ENCODE measurements at places on chromosomes 13 and 19.

DNA sequence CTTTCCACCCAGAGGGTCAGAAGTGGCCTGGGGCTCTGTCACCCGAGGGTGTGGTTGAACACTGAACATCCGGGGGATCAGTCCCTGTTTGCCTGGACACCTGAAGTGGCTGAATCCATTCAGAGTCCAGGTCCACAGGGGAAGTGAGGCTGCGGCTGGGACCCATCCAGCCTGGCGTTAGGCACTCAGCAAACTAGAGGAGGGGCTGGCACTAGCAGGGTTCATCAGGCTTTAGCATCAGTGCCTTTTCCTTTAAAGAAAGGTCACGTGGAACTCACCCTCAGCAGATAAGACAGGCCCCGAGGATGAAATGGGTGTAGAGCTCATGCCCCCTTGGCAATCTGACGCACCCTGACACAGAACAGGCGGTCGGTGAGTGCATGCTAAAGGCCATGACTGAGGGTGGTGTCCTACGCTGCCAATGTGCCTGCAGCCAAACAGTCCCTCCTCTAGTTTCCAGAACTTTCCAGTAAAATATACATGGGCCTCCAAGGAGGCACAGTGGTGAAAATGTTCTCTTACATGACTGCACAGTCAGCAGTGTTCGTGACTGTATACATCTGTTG is 72.4 kb upstream of the ARHGEF7 start:
- no peak for DNase-seq

- no peak for DNase-seq
These were observed 171.5 kb downstream of the OLFM4 start for GRCh38 chr13:53200075-53200474.

- DNase-seq = no peak
These were observed 24.7 kb downstream of the CILP2 start for GRCh38 chr19:19562665-19563347.

- DNase-seq = no peak
These were observed at the start of gene KHSRP for GRCh38 chr19:6424195-6424938. KHSRP (minus strand) TSS chr19:6424811; CDS start chr19:6424701, 110 bp downstream.

DNA sequence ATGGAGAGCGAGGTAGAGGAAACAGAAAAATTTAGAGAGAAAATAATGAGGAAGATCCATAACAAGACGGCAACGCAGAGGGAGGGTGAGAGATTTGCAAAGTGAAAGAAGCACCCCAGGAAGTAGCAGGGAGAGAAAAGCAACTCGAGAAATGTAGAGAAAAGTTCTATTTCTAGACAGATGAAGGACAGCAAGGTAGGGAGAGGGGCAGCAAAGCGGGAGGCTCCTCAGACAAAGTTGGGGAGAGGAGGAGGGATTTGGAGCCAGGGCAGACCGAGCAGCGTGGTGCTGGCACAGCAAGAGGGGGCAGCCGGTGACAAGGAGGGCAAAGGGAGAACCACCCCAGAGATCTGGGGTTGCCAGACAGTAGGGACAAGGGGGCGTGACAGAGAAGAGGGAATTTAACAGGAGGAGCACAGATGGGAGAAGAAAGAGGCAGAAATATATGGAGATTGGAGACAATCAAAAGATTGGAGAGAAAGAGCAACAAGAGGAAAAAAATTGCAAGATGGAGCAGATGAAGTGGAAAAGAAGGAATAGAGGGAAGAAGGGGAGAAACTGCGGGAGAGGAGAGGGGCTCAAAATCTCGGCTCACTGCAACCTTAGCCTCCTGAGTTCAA is 989 bp downstream of the ZNF766 start:
- DNase-seq = no peak

DNA sequence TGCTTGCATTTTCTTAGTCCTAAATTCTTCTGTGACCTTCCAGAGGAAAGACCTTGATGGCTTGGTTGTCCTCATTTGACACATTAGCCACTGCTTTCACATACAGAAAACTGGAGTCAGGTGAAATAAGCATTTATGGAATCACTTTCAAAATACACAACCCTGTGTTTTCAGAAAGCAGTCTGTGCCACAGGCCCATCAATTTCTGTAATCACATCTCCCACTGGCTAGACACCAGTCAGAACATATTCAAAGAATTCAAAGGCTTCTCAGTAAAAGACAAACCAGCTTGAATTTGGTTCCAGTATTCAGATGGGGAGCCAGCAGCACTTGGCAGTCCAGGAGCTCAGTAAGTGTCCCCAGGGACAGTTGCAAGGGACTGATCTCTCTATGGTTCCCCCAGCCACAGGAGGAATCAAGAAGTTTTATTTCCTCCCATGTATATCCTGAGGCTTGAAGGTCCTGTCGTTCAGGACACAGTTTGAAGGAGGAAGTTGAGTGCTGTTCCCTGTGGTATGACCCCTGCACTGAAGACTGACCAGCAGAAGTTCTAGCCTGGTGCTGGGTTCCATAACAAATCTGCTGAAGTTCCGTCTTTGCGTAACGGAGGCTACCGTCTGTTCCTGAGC is 214.3 kb downstream of the FOXO1 start:
- DNase-seq = no peak

GRCh38 chr19:35872180-35872579 is 3.8 kb downstream of the APLP1 start:
- DNase-seq = no peak

DNA sequence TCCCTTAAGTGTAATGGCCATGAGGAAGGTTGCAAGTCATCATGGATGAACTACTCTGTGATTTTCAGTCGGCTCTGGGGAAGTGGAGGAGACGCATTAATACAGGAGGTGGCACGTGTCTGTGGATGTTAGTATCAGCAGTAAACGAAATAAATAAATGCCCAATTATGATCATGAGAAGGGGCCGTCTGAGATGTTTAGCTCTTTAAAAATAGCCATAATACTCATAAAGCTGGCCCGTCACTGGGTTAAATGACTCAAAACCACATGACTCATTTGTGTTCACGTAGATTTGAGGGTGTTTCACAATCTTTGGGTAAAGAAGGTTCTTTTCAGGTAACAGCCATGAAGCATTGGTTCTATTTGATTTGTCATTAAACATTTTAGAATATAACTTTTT is 620.6 kb downstream of the GPC6 start:
- DNase-seq = no peak

GRCh38 chr13:27960362-27961226 is 8.5 kb downstream of the CDX2 start:
- DNase-seq = no peak

DNA sequence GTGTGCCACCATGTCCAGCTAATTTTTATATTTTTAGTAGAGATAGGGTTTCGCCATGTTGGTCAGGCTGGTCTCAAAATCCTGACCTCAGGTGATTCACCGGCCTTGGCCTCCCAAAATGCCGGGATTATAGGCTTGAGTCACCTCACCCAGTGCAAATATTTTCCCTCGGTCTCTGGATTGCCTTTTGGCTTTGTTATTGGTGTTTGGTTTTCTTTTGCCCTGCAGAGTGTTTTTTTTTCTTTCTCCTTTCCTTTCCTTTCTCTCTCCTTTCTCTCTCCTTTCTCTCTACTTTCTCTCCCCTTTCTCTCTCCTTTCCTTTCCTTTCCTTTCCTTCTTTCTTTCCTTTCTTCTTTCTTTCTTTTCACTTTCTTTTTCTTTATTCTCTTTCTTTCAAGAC is 33.2 kb downstream of the KDM4B start:
- no peak for DNase-seq

DNA sequence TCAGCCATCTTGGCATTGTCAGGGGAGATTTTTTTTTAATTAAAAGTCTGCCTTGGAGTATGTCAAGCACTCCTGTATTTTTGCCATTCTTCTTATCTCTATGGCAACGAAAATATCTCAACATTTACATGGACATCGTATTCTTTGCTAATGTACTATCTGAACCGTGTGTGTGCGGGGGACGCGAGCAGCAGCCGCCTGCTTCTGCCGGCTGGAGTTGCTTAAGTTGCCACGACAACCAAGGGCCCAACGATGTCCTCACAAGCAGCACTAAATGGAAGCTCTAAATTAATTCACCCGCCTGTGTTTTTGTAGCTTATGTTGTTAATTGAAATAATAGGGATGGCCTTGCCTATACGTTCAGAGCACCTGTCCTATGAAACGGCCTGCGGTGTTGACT is 309.5 kb downstream of the TEX29 start:
- no peak for DNase-seq

GRCh38 chr19:2983351-2984214 is 6.2 kb downstream of the TLE6 start:
- DNase-seq = no peak

DNA sequence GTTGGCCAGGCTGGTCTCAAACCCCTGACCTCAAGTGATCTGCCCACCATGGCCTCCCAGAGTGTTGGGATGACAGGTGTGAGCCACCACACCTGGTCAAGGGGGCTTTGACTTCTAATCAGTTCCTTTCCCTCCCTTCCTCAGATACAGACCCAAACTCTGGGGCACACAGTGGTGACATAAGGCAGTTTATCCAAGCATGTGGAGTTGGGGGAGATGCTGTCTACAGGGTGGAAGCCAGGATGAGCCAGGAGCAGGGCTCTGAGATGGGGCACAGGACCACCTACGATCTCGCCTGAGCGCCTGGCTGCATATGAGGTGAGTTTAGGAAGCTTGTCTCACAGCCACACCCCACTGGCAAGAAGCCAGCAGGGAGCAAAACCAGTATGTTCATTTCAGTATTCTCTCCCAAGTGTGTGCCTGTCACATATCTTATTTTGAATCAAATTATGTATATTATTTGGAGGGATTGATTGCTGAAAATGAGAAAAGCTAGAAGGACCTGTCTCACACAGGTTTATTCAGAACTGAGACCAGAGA is 67.7 kb downstream of the KCTD15 start:
- DNase-seq = no peak

- no peak for DNase-seq
These were observed 124.3 kb upstream of the GJB6 start for GRCh38 chr13:20356444-20356843.

GRCh38 chr19:2242092-2242537 is 5.5 kb downstream of the SF3A2 start:
- no peak for DNase-seq

GRCh38 chr13:39312596-39312995 is 274.3 kb downstream of the NHLRC3 start:
- DNase-seq = no peak

- no peak for DNase-seq
These were observed 1704.7 kb downstream of the SLITRK5 start for GRCh38 chr13:89375839-89376238.

DNA sequence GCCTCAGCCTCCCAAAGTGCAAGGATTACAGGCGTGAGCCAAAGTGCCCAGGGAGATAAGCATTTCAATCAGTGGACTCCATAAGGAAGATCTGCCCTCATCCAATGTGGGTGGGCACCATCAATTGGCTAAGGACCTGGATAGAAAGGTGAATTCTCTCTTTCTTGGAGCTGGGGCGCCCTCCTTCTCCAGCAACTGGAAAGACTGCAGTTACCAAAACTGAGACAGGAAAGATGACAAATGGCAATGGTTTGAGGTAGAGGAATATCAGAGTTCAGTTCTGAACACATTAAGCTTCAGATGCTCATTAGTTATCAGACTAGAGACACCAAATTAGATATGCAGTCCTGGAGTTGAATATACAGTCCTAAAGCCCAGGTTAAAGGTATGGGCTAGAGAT is 10.5 kb upstream of the ELF1 start:
- DNase-seq = no peak

DNA sequence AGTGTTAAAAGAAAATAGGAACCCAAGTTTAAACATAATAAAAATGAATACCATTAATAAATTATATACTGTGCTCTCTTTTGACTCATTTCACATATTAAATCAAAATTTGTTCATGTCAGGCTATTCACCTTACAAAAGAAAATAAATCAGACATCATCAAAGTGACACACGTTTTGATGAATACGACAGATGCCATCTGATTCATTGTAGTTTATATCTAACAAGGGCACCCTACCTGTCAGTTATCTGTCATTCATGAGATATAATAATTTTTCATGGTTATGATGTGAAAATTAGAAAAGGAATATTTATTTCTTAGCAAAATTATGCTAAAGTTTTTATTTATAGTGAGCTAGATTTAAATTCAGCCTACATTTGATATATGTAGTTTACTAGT is 188.1 kb upstream of the PCDH17 start:
- DNase-seq = no peak

DNA sequence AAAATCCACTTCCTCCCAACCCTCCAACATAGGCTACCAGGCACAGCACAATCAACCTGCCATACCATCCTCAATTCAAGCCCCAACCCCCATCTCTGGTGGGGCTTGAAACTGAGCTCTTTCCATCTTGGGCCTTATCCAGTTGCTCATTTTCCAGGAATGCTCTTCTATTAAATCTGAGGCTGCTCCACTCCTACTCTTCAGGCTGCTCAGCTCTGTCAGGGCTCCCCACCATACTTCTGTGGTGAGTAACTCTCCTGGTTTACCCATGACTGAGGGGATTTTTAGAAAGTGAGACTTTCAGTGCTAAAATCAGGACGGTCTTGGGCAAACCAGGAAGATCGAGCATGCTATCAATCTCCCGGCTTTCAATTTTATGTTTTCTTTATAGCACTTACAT is 512.8 kb downstream of the LMO7 start:
- DNase-seq = no peak

DNA sequence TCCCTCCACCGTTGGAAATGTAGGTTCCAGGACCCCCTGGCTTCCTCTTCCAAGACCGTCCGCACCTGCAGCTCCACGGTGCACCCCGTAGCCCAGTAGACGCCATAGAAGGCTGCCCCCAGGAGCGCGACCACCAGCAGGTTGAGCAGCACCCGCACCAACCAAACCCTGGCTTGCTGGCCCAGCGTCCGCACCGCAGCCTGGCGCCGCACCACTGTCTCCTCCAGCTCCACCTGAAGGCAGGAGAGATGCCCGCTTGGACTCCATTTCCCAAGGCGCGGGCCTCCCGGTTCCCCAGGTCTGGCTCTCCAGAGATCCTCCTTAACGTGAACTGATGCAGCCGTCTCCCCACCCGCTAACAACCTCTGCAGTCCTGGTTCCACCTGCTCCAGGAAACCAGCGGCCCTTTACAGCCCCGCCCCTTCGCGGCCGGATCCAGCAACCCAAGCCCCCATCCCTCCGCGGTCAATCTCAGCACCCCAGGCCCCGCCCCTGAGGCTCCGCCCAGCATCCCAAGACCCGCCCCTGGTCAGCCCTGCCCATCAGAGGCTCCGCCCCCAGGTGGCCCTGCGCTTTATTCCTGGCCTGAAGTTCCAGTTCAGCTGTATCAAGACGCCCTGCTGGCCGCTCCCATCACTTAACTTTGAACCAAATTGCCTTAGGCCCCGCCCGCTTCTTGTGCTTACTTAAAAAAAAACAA is 5.0 kb upstream of the LENG1 start:
- peak; percentile 29 for DNase-seq

- DNase-seq = no peak
These were observed 65.2 kb downstream of the DACH1 start for GRCh38 chr13:71801781-71802180.

Measured in stimulated activated CD8-positive, alpha-beta memory T cell treated with anti-CD3 and anti-CD28 coated beads, Interleukin-7, amount 100 ng/mL, for 1 hour (primary cell).